ENCODE measurements at places on chromosomes 11 and 22.
A peak's percentile ranks its signal among the peaks of the same experiment; 100 is the strongest.

DNA sequence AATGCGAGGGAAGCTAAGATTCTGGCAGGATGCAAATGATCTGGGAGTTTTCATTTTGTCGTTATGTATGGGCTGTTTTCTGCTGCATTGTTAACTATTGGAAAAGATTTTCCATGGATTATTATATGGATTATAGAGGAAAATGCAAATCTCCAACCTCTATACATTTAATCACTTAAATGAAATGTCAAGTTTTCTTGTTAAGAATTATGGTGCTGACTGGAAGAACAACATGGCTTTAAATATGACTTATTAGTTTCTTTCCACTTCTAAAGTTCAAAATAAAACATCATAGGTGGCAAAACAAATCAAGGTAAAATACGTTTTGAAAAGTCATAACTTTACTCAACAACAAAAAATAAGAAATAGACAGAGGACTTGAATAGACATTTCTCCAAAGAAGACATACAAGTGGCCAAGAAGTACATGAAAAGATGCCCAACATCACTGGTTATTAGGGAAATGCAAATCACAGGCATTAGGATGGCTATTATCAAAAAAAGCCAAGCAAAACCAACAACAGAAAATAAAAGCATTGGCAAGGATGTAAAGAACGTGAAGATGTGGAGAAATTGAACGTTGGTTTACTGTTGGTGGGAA lies 56.2 kb upstream of the CLDN5 start:
- DNase-seq, result no peak

DNA sequence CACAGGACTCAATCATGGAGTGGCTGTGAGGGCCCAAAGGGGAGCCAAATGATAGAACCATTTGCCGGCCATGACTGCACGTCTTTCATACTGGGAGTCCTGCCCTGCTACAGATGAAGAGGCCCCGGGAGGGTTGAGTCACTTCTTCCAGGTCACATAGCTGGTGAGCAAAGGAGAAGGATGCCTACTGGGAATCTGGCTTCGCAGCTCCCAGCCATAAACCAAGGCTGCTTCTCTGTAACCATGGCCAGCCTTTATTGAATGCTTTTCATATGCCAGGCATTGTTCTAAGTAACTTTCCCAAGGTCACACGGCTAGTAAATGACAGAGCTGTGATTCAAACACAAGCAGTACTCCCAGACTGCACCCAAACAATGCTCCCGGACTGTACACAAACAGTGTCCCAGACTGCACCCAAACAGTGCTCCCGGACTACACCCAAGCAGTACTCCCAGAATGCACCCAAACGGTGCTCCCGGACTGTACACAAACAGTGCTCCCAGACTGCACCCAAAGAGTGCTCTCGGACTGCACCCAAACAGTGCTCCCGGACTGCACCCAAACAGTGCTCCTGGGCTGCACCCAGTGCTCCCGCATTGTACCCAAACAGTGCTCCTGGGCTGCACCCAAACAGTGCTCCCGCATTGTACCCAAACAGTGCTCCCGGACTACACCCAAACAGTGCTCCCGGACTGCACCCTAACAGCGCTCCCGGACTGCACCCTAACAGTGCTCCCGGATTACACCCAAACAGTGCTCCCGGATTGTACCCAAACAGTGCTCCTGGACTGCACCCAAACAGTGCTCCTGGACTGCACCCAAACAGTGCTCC lies 89.8 kb downstream of the FBXO7 start:
- no peak for DNase-seq

DNA sequence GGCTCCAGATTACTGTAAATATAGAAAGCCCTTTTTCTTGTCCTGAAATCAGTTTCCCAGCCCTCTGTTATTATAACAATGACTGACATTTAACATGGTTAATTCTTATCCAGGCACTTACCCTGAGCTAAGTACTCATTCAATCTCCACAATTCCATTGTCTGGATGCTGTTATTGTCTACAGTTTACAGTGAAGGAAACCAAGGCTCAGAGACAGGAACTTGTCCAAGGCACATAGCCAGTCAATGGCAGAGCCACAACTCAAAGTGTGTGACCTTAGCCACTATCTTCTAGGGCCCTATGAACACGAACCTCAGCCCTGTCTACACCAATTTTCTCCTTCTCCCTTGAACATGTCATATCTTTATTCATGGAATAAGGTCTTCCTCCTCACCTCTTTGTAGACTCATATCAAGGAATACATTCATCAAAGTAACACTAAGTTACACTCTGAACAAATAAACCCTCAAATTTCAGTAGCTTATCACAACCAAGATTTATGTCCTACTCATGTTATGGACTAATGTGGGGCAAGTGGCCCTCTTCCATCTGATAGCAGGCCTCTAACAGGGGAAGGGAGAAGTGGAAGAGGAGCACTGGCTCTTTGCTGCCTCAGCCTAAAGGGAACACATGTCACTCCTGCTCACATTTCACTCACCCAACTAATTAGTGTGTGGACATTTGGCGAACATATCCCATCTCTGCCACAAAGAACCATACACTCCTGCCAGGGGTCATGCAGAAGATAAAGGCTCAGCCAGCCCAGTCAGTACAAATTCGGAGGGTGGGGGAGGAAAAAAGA lies 39.3 kb upstream of the APLNR start:
- no peak for DNase-seq

GRCh38 chr11:86863476-86863875 lies 63.1 kb downstream of the PRSS23 start:
- no peak for DNase-seq

DNA sequence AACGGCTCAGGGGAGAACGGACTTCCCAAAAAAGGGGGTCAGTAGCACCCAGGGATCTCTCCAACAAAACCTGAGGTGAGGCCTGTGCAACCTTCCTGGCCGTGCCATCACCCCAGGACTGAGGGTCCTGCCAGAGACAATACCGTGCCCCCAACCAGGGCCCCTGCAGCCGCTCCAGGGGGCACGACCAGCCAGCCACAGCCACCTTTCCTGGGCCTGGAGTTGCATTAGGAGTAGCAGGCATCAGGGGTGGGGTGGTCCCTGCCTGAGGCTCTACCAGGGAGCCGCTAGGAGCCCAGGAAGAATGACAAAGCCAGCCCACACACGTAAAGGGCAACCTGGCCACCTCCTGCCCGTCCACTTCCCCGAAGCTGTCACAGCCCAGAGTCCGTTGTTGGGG lies 137.8 kb downstream of the BRD1 start:
- DNase-seq, result no peak

- DNase-seq, result peak; percentile 79
Observed at GRCh38 chr11:118180300-118180703, 3.9 kb upstream of the SCN2B start.

DNA sequence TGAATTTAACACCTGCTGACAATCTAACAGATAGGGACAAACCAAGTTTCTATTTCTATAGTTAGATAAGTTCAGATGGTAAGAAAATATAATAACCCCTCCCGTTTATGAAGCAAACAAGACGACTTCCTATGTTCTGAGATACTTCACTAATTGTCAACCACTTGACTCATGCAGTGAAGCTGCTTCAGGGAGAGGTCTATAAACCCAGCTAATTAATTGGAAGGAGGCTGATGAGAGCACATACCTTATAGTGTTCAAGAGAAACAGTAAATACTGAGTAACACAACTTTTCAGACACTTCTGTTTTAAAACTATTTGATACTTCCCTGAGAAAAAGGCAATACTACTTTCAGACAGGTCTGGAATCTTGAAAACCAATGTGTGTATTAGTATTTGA lies 229.4 kb upstream of the UBASH3B start:
- no peak for DNase-seq

DNA sequence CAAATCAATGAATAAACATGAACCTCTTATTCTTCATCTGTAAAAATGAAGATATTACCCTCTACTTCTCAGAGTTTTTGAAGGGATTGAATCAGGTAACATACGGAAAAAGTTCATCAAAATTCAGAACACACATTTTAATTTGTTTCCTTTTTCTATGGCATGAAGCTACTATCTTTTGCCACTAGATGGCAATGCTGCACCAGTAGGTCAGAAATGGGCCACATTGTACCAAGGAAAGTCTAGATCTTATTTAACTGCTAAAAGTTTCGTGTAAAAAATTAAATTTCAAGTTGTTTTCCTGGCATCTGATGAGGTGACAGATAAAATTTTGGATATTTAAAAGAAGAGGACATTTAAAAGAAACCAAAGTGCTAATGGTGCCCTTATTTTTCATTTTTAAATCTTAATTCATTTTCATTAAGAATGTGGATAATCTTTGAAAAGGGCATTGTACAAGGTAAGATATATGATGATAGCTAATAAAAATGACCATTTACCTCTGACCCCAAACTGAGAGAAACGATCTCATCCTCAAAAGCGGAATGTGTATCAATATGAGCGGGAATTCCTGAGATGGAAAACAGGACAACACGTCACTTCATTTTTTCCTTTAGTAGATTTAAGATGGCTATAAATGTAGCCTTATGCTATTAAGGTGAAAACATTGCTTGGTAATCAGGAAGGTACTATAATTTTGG lies 16.1 kb downstream of the ALKBH8 start:
- no peak for DNase-seq

GRCh38 chr22:22195265-22196017 lies 49.1 kb upstream of the VPREB1 start:
- peak; percentile 7 for DNase-seq

GRCh38 chr22:46287873-46288751 lies 8.6 kb upstream of the GTSE1 start:
- no peak for DNase-seq

DNA sequence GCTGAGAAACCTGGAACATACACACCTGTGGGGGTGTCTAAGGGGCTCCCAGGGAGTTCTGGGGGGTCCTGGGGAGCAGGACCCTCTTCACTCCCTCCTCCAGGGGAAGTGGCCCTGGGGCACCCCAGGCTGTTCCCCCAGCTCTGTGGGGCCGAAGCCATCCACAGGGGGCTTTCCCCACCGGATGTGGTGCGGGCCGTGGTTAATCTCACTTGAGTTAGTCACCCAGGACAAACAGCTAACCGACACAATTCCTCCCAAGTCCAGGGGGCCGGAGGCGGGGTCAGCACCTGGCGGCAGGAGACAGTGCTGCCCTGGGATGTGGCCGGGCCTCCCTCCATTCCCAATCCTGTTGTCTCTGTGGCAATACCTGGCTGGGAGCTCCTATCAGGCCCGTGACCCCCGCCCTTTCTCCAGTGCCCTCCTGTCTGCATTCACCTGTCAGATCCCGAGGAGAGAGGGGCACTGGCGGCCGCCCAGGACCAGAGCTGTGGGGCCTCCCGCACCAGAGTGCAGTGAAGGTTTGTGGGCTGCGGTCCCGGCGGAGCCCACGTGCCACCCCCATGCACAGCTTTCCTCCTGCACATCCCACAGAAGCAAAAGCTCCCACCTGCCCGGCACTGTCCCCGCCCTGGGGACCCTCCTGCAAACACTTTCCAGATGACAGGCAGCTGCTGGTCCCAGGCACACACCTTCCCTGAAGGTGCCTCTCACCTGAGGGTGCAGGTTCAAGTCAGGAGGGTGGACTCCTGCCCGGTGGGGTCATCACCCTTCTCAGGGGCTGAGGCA lies 5.2 kb upstream of the MUC5AC start:
- DNase-seq, result no peak
